Hepatocyte (in vitro differentiated cells): ENCODE measurements at places on chromosomes 12 and 14. TPM values are rescaled to one million over a fixed set of nuclear protein-coding genes. Genes with fewer than 3 reads are reported as not detected.

DNA sequence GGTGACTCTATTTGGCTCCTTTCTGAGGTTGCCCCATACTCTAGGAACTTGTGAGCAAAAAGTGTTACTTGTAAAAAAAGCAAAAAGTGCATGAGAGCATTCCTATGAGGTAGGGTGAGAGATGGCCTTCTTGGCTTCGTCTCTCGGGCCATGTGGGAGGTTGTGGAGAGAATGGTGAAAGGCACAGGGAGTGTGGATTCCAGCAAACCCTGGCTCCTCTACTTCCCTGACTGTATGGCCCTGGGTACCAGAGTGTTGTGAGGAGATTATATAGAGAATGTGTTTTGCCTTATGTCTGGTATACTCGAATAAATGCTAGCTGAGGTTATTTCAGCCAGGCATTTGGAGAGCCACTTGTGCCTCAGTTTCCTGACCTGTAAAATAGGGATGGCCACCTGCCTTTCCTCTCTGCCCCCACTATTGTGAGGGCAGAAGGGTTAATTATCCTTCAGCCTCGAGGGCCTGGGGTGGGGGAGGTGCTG is 11.0 kb downstream of the PLEKHG3 start:
- H3K36me3 ChIP-seq: no peaks in the 10 kb centered on the region
- H3K27me3 ChIP-seq: no peaks in the 10 kb centered on the region
- H3K4me1 ChIP-seq: peaks cover 48% of the 10 kb centered on the region
- DNase-seq: no peak
- H3K27ac ChIP-seq: peak overlapping the region; percentile 94

DNA sequence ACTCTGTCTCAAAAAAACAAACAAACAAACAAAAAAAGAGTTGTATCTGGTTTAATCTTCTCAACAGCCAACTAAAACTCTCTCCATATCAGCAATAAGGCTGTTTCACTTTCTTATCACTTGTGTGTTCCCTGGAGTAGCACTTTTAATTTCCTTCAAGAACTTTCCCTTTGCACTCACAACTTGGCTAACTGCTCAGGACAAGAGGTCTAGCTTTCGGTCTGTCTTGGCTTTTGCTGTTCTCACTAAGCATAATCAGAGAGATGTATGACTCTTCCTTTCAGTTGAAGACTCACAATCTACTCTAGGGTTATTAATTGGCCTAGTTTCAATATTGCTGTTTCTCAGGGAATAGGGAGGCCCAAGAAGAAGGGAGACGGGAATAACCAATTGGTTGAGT is 12.3 kb downstream of the NEMP1 start:
- no peaks in the 10 kb centered on the region for H3K36me3 ChIP-seq
- H3K4me3 ChIP-seq: no peak overlapping the region
- H3K27ac ChIP-seq: no peak overlapping the region
- no peaks in the 10 kb centered on the region for H3K27me3 ChIP-seq
- no peak for DNase-seq
- H3K4me1 ChIP-seq: peaks cover 4% of the 10 kb centered on the region

- no peaks in the 10 kb centered on the region for H3K36me3 ChIP-seq
- H3K27ac ChIP-seq: no peak overlapping the region
- H3K4me1 ChIP-seq: peaks cover 16% of the 10 kb centered on the region
Measured at GRCh38 chr12:2360630-2361170, 307.9 kb downstream of the CACNA1C start.

Gene CYP46A1
- 0.12 and 0.47 TPM in 2 replicates for total RNA-seq

GRCh38 chr14:69865701-69866365 is 13.4 kb upstream of the SMOC1 start:
- no peak overlapping the region for H3K27ac ChIP-seq
- H3K4me1 ChIP-seq: no peaks in the 10 kb centered on the region
- H3K27me3 ChIP-seq: no peaks in the 10 kb centered on the region

Gene KSR2
- 0.32 and 0.37 TPM in 2 replicates for total RNA-seq

- no peaks in the 10 kb centered on the region for H3K4me1 ChIP-seq
- no peak overlapping the region for H3K4me3 ChIP-seq
- no peak overlapping the region for H3K27ac ChIP-seq
- H3K36me3 ChIP-seq: no peaks in the 10 kb centered on the region
Measured at GRCh38 chr14:83707056-83707455, 1822.9 kb upstream of the FLRT2 start.

- peaks cover 36% of the 10 kb centered on the region for H3K4me1 ChIP-seq
- H3K27me3 ChIP-seq: no peaks in the 10 kb centered on the region
- H3K36me3 ChIP-seq: no peaks in the 10 kb centered on the region
- H3K4me3 ChIP-seq: no peak overlapping the region
- DNase-seq: peak; percentile 31
Measured at GRCh38 chr14:95220663-95221231, 63.4 kb upstream of the DICER1 start.

DNA sequence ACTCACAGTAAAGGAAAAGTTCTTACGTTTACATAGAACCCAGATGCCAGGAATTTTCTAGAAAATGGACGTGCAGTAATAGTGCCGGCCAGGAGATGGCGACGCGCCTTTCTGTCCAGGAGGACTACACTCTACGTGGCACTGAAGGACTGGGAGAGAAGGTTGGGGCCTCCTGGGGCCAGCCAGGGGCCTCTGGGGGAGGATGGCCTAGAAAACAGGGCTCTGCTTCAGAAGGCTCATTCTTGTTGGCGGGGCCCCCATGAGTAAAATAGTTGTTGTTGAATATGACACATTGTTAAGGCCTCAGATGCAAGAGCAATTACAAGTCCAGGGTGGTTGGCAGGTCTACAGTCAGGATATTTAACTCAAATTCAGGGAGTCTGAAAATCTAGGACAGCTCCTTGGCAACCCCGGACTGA is 120.1 kb upstream of the MAX start:
- DNase-seq: peak; percentile 68
- H3K27me3 ChIP-seq: no peaks in the 10 kb centered on the region
- no peak overlapping the region for H3K4me3 ChIP-seq
- peaks cover 22% of the 10 kb centered on the region for H3K4me1 ChIP-seq

Gene CD27
- total RNA-seq: not detected in 2 replicates

GRCh38 chr14:101062601-101063000 is 159.1 kb upstream of the RTL1 start:
- H3K36me3 ChIP-seq: no peaks in the 10 kb centered on the region
- no peaks in the 10 kb centered on the region for H3K27me3 ChIP-seq
- DNase-seq: no peak
- no peak overlapping the region for H3K4me3 ChIP-seq
- no peaks in the 10 kb centered on the region for H3K4me1 ChIP-seq
- H3K27ac ChIP-seq: no peak overlapping the region
